ENCODE measurements at places on chromosomes 16 and 17.

- no peak for DNase-seq
Observed at GRCh38 chr16:1980030-1980769, 1.1 kb downstream of the NOXO1 start.

- no peak for DNase-seq
Observed at GRCh38 chr17:69878661-69879060, 196.4 kb upstream of the KCNJ16 start.

DNA sequence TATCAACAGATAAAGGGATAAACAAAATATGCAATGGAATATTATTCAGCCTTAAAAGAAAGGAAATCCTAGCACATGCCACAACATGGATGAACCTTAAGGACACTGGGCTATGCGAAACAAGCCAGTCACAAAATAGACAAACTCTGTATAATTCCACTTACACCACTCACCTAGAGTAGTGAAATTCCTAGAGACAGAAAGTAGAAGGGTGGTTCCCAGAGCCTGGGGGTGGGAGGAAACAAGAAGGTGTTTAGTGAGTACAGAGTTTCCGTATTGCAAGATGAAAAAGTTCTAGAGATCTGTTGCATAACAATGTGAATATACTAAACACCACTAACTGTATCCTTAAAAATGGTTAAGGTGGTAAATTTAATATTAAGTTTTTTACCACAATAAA lies 10.0 kb downstream of the SPOP start:
- DNase-seq = no peak

- no peak for DNase-seq
Observed at GRCh38 chr16:65574326-65574966, 452.6 kb upstream of the CDH11 start.

DNA sequence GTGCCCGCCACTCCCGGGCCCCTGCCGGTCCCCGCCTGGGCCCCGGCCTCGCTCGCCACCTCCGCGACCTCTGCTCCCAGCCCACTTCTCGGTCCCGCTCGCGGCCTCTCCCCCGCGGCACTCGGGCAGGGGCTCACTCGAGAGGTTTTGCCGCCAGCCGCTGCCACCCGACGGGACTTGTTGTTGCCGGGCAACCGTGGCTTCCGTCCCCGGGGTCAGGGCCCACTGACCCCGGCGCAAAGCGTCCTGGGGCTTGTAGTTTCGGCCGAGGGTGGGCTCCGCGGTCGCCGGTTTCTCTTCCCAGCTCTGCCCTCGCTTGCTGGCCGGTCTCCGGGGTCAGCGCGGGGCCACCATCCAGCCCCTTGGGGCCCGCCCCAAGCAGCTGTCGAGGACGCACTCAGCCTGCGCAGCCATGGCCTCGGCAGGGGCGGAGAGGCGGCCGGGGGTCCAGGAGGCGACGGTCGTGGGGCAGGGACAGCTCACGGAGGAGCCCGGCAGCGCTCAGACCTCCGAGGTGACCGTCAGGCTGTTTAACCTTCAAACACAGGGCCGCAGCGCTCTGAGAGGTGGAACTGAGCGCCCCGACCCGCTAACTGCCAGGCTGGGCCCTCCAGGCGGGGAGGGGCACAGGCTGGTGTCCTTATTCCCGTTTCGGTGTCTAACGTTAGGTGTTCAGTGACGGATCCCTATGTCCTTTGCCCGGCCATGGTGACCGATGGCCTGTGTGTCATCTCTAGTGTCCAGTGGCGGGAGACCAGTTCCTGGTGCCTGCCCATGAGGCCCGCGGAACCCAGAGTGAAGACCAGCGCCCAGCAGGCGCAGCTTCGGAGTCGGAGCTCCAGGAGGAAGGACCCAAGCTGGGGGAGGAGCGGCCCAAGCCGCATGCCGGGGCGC lies at the start of the genes C16orf86 and ENKD1:
TSS of gene C16orf86 (plus strand) at position 256 of the 894 bp plus-strand sequence. CDS start at position 413, 157 bp downstream.
TSS of gene ENKD1 (minus strand) at position 192 of the 894 bp plus-strand sequence. CDS start 308 bp downstream, outside the sequence.
- DNase-seq = peak; percentile 60

- DNase-seq = no peak
Observed at GRCh38 chr17:35084987-35085386, 21.5 kb upstream of the RFFL start.

- no peak for DNase-seq
Observed at GRCh38 chr17:75891605-75892555, 4.9 kb downstream of the TRIM65 start.

DNA sequence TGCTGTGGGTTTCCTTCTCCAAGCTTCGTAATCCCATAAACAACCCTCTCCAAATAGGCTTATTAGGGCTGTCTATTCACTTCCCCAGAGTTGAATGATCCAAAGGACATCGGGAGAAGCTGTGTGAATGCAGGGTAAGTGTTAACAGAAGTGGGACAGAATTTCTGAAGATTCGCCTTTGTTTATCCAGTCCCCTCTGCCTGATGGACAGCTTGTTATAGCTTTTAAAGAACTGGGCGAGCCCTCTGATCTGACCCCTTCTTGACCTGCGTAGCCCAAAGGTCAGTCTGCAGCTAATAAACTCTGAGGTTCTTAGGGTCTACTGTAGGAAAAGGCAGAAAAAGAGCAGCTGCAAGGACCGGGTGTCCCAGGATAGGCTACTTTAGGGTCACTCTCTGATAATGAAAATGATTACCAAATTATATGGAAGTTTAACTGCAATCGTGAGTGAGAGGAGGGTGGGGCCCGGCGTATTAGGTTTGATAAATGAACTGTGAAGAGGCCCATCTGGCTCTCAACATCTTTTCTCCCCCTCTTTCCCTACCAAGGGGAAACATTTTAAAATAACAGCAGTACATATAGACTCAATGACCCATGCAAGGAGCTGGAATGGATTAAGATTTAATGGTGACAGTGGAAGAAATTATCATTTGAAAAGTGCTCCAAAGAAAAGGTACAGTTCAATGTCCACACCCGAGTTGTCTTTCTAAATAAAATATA lies 233.4 kb downstream of the FTO start:
- DNase-seq = no peak

- no peak for DNase-seq
Observed at GRCh38 chr16:21613361-21613760, 14.0 kb downstream of the METTL9 start.

- no peak for DNase-seq
Observed at GRCh38 chr17:59371416-59372100, 40.1 kb downstream of the YPEL2 start.

DNA sequence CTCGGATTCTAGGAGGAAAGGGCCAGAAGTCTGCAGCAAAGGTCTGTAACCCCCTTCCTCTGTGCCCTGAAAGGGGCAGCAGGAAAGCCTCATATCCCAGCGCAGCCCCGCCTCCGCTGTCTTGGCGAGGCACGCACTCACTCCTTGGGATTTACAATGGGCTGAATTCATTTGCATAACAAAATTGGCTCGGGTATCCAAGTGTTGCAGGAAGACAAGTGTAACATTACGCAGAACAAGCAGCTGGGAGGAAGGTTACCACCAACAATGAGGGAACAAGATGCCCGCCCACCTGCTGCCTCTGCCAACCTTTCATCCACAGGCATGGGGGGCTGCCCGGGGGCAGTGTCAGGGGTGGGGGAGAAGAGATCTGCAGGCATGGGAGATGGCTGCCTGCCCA lies 130.4 kb downstream of the MRM1 start:
- DNase-seq = no peak

- no peak for DNase-seq
Observed at GRCh38 chr17:59698143-59698542, 9.1 kb downstream of the PTRH2 start.

GRCh38 chr17:13569398-13570123 lies 32.2 kb downstream of the HS3ST3A1 start:
- DNase-seq = no peak

DNA sequence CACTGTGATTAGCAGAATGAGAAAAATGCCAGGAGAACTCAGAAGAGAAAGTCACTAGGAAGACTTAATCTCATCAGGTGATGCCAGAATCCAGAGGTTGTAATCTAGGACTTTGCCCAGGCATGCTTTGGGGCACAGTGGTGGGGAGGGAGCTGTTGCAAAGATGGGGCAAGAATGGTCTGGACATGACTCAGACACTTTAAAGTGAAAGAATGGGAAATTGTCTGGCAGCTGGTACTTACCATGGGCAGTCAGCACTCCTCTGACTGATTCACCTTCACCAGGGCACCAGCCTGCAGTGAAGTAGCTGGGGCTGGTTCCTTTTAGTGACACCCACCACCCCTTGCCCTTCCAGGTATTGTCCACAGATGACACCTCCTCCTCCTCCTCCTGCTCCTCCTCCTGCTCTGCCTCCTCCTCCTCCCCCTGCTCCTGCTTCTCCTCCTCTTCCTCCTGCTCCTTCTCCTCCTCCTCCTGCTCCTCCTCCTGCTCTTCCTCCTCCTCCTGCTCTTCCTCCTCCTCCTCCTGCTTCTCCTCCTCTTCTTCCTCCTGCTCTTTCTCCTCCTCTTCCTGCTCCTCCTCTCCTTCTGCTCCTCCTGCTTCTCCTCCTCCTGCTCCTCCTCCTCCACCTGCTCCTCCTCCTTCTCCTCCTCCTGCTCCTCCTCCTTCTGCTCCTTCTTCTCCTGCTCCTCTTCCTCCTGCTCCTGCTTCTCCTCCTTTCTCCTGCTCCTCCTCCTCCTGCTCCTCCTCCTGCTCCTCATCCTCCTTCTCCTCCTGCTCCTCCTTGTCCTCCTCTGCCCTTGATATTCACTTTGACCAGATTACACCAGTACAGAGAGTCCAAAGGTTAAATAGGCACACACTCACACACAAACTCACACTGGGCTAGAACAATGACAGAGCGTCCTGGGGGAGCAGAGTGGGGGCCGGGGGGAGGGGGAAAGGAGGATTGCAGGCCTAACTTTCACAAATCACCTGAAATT lies at the start of gene CHD9NB:
TSS of gene CHD9NB (minus strand) at position 379 of the 983 bp plus-strand sequence. CDS start 8,739 bp downstream, outside the sequence.
- DNase-seq = no peak

Measured in stimulated activated CD8-positive, alpha-beta memory T cell treated with anti-CD3 and anti-CD28 coated beads, Interleukin-7, amount 100 ng/mL, for 1 hour (primary cell).